ENCODE measurements at places on chromosomes 12 and 14. TPM values are rescaled to one million over a fixed set of nuclear protein-coding genes. Genes with fewer than 3 reads are reported as not detected.

DNA sequence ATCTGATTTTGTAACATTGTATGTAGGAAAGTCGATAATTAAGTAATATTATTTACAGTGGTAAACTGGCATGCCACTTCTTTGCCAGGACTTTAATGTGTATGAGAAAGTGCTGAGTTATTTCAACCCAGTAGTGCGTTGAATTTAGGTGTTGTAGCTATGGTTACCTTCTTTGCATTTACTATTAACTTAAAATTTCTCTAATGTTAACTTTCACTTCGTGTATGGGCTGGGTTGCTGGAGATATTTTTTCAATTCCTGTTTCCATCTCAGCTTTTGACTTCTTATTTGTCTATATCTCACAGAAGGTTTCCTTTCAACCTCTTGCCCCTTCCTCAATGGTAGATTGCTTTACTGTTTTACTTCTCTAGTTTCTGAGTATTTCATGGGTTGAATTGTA, 1345.6 kb downstream of the FSCB start:
- DNase-seq: no peak

GRCh38 chr12:96195845-96196451, 1.8 kb downstream of the ELK3 start:
- DNase-seq: no peak

DNA sequence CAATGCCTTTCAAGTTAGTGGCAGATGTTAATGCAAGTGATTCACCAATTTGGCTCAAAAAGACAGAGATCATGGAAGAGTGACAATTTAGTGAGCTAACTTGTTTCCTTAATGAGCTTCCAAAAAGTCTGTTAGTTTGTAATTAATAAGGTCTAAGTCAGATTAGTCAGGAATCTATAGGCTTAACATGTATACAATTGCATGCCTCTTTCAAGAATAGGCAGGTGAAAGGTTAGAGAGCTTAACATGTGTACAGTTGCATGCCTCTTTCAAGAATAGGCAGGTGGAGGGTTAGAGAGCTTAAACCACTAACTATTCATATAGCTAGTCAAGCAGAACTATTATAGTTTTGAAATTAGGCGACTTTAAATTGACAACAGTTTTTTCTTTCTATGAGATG, 663.8 kb downstream of the C12orf50 start:
- no peak for DNase-seq

DNA sequence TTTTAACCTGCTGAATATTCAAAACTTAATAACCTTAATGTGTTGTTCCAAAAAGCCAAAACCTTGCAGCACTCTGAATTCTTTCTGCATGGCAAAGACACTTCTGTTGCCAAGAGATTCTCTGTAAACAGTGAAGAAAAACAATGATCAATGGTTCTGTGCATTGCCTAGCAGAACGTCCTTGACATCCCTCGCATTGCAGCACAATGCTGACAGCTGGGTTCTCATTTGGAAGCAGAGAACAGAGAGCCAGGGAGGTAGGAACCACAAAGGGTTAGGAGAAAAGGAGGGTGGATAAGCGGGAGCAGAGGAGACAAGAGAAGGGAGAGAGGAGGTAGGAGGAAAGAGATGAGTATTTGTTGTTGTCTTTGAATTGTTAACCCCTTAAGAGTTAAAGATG, 501.1 kb downstream of the NAV3 start:
- DNase-seq: no peak

- DNase-seq: no peak
These were observed 179.9 kb downstream of the ADCK1 start for GRCh38 chr14:77979666-77980351.

- DNase-seq: no peak
These were observed 33.4 kb downstream of the PLEKHG3 start for GRCh38 chr14:64737391-64738280.

DNA sequence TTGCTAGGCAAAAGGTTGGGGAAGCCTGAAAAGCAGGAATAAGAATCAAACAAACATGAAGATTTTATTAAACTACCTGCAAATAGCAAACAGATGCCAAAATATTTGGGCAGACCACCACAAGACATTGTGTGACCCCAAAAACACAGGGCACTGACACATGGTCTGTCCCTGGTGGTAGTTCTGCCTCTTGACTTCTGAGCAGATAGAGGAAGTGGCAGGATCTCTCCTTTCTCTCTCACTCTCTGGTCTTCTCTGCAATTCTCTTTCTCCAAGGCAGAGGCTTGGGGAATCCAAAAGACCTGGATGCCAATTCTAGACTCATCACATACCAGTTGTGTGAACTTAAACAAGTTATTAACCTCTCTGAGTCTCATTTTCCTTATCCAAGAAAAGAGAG, 4.3 kb upstream of the PTGDR start:
- no peak for DNase-seq

DNA sequence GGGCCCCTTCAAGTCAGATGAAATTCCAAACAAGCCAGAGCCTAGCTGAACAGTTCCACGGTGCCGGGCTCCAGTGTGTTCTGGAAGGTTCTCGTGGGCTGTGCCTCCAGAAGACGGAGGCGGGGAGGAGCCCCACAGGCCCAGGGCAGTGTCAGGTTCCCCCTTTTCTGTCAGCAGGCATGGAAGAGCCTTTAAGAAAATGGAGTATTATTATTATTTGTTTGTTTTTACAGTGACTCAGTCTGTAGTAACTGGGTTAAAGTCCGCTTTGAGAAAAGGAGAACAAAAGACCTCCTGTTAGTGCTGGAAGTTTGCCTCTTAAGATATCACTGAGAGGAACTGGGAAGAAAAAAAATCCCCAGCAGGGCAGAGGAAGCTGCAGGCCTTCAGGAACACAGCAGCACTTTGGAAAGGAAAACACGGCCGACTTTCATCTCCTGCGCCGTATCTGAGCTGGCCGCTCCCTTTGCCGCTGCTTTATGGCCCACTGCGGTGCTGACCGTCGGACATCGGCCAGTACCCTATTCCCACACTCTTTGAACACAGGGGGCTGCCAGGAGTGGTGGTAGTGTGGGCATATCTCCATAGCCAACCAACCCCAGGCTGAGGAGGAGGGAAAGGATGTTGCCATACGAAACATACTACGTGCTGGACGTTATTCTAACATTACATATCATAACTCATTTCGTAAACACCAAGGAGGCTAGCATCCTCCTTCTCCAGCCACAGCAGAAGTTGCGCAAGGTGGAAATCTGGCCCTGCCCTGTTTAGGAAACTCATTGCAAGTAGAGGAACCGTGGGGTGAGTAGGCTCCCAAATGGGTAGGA, 194.0 kb downstream of the ZFP36L1 start:
- no peak for DNase-seq

PDE6H gene
- polyA plus RNA-seq: not detected

NID2 gene
- 234 TPM for polyA plus RNA-seq
